ENCODE measurements at places on chromosomes 5 and 9.
A peak's percentile ranks its signal among the peaks of the same experiment; 100 is the strongest.

GRCh38 chr5:76746677-76747076 lies 30.8 kb downstream of the F2R start:
- no peak for DNase-seq

DNA sequence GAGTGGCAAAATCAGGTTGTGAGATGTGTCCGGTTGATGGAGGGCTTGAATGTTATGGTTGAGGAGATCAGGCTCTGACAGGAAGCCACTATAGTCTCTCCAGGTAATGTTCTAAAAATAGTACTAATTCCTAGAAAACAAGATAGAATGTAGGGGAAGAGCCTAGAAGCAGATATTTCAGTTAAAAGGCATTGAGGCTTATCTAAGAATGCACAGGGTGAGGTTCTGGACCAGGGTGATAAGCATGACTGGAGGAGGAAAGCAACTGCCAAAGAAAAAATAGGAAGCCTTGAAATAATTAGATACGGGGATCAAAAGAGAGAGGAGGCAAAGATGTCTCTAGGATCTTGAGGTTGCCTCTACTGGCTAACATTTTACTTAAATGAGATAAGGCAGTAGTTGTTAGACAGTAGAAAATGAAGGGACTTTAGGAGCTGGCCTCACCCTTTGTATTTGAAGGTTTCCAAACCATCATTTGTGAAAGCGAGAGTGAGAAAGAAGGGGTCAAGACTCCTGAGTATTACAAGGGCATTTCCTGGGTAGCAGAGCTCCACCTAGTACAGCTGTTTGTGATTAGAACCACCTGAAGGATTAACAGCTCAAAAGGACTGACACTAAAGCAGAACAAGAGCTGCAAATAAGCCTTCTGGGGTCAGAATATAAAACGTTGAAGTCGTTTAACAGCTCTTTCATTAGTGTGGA lies 15.4 kb upstream of the ARL15 start:
- no peak for DNase-seq

DNA sequence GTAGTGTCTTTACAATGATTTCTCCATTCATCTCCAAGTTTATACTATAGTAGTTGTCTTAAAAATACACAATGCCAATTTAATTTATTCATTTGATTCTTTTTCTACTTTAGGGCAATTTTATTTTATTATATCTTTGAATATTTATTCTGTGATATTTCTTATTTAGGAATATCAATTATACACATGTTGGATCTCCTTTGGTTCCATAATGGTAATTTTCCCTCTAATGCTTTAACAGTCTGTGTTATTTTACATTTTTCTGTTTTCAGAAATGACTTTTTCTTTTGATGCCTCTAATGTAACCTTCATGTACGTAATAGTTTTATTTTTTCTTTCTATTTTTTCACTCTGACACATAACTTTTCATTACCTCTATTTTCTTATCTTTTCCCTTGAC lies 153.0 kb downstream of the CSNK1G3 start:
- no peak for DNase-seq

GRCh38 chr5:139707445-139708003 lies 59.4 kb downstream of the CXXC5 start:
- no peak for DNase-seq

DNA sequence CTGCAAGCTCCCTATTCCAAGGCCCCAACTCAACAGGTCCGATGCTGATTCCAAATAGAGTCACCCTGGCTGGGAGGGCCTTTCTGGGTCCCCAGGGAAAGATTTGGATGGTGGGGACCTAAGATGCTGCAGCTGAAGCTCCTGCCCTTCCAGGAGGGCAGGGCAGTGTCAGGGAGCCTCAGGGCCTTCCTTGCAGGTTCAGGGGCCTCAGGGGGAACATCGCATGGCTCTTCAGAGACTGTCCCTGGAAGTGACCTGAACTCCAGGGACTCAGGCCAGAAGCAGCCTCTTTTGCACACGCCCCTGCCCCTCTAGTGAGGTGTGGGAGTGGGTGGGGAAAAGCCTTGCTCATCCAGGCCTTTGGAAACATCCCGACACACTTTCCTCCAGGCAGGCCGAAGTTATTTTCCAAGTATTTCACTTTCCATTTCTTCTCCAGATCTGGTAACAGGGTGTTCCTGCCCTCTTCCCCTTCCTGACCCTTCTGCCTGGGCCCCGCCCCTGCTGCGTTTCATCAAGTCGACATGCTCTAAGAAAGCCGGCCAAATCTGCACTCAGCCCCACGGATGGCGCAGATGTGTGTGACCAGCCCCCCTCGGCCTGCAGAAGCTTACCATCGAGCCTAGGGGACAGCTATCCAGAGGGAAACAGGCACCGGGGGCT lies 159.5 kb downstream of the FGF18 start:
- DNase-seq = no peak

GRCh38 chr9:129506892-129507291 lies 114.0 kb downstream of the C9orf50 start:
- no peak for DNase-seq

DNA sequence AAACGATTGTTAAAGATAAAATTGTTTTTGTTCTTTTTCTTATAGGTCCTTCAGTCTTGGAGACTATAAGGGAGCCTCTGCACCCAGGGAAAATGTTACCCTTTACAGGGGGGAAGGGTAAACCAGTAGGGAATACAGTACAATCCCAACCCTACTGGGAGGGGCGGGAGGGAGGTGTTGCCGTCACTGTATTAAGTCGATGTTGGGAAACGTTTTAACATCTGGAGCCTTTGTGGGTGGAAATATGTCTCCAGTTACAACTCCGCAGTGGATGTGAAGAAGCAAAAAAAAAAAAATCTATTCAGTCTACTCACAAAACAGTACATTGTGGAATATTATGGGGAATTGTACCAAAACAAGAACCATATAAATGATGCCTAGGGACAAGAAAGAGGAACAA lies 47.2 kb upstream of the FCHO2 start:
- no peak for DNase-seq

DNA sequence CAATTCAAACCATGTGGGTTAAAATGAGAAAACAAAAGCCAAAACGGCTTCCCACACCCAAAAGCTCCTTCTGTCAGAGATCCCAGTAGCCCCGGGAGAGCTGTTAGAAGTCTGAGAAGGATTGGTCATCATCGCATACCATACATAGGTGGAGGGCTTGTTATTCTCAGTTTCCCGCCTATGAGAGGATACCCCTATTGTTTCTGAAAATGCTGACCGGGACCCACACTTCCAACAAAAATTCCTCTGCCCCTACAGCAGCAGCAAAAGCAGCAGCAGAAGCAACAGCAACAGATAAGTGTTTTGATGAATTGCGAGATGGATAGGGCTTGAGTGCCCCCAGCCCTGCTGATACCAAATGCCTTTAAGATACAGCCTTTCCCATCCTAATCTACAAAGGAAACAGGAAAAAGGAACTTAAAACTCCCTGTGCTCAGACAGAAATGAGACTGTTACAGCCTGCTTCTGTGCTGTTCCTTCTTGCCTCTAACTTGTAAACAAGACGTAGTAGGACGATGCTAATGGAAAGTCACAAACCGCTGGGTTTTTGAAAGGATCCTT lies at the start of gene TEK:
TEK (plus strand) TSS at position 245 of the 561 bp plus-strand sequence. CDS start 366 bp downstream, outside the sequence.
- DNase-seq = peak; percentile 21

GRCh38 chr5:170334626-170335025 lies 37.0 kb upstream of the LCP2 start:
- no peak for DNase-seq

DNA sequence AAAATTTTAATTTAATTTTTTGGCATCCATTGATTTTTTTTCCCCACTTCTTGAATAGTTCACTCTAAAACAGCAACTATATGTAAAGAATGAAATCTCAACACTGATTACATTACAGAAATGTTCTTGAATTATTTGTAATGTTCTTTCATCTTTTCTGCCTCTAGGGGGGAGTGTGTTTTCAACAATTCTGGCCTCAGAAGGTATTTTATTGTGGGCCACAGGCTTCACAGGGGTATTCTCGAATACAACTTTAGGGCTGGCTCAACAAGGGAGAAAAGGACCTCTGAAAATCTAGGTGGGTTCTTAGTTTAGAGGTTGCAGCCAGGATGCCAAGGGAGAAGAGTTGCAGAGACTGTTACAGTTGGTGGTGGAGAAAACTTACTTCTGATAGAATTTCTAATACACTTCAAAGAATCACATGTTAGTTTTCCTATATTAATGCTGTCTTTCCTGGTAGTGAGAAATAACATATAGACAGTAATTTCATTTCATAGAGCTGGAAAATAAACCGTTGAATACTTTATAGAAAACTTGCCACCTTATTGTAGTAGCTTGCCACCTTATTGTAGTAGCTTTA lies 3.6 kb upstream of the NPR3 start:
- peak; percentile 32 for DNase-seq
